Uterine smooth muscle cell (primary cell): ENCODE measurements at places on chromosomes 11 and 22. TPM values are rescaled to one million over a fixed set of nuclear protein-coding genes. Genes with fewer than 3 reads are reported as not detected.

GAB4 gene
- not detected in 2 replicates for total RNA-seq

PLA2G3 gene
- total RNA-seq, result 0.25 and 0.33 TPM in 2 replicates

CHRM1 gene
- total RNA-seq, result not detected in 2 replicates

SHISAL1 gene
- total RNA-seq, result 14.6 and 14.9 TPM in 2 replicates

KCNJ4 gene
- not detected in 2 replicates for total RNA-seq

API5 gene
- 82.4 and 127 TPM in 2 replicates for total RNA-seq

CBLIF gene
- not detected in 2 replicates for total RNA-seq

GLB1L2 gene
- total RNA-seq, result 0.37 and 0.44 TPM in 2 replicates

GGT5 gene
- total RNA-seq, result 1.2 and 1.9 TPM in 2 replicates

GDPD4 gene
- total RNA-seq, result not detected in 2 replicates

TESMIN gene
- 0.87 and 1.7 TPM in 2 replicates for total RNA-seq

FOLR3 gene
- 3.8 and 11.1 TPM in 2 replicates for total RNA-seq

TUG1 gene
- 36.1 and 38.4 TPM in 2 replicates for total RNA-seq

HEPACAM gene
- under 0.01 TPM in 1 of 2 replicates, not detected in the other for total RNA-seq

SPDYC gene
- not detected in 2 replicates for total RNA-seq

SCN3B gene
- total RNA-seq, result under 0.01 and 0.12 TPM in 2 replicates

GRIK4 gene
- total RNA-seq, result under 0.01 and 0.12 TPM in 2 replicates

ARHGAP8 gene
- 0.11 and 0.25 TPM in 2 replicates for total RNA-seq

RCOR2 gene
- total RNA-seq, result 2.0 TPM in 2 replicates

AIFM3 gene
- total RNA-seq, result 0.33 and 0.50 TPM in 2 replicates

ART1 gene
- total RNA-seq, result not detected in 2 replicates
